Stimulated activated CD8-positive, alpha-beta memory T cell treated with anti-CD3 and anti-CD28 coated beads, Interleukin-7, amount 100 ng/mL, for 48 hours (primary cell): ENCODE measurements at places on chromosomes 1 and 21.

DNA sequence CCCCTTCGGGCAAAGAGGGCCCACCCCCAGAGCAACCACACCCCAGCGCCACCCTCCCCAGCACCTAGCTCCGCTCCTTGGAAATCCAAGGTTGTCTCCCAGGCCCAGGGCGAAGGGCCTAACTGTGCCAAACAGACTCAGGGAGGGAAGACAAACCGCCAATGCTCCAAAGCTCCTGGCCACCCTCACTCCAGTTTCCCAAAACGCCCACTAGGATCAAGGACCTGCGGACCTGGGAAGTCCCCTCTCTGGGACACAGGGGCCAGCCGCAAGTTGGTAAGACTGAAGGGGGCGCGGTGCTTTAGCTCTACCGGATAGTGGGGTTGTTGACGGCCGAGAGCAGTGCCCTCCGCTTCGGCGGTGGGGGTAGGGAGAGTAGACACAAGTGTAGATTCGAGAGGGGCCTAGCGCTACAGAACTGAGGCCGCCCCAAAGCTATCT is 581 bp downstream of the IRF6 start:
- DNase-seq: no peak

GRCh38 chr1:178869119-178869697 is 1.7 kb downstream of the ANGPTL1 start:
- DNase-seq: no peak

DNA sequence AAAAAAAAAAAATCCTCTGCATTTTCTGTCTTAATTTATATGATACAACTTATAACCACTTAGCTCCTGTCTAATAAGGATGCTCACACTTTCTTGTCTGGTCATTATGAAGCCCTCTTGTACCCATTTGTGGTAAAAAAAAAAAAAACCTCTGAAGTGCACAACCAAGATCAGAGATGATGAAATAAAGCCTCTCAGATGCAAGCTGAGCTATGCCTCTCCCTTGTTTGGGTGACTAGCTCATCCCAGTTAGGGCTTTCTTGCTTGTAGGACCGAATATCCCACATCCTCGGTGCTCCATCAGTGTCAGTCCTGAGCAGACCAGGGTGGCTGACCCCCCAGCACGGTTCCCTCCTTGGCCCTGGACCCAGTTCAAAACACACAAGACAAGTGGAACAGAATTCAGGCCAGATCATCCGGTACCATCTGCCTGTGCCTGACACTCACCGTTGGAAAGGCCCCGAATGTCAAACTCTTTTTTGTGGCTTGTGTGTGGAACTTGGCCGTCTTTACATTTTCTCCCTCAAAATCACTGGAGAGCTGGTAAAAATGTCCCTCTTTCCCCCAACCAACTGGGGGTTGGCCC is 6.3 kb upstream of the SELENON start:
- DNase-seq: no peak

- DNase-seq: no peak
Observed at GRCh38 chr21:16084776-16085364, 355.1 kb downstream of the USP25 start.

DNA sequence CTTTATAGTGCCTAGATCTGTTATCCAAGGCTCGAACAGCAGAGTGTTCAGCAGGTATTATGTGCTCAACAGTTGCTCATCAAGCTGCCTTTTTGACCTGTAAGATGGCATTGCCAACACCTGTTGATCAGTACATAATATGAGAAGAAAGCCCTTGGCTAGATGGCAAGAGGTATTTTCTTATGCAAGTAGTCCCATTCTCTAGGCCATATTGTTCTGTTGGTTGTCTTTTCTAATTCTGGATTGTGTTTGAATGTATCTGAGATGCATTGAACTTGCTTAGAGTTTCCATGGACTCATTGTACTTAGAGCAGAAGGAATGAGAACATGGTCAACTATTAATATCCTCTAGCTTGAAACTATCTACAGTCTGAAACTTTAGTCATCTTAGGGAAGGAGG is 57.4 kb downstream of the LRRC8D start:
- DNase-seq: no peak

DNA sequence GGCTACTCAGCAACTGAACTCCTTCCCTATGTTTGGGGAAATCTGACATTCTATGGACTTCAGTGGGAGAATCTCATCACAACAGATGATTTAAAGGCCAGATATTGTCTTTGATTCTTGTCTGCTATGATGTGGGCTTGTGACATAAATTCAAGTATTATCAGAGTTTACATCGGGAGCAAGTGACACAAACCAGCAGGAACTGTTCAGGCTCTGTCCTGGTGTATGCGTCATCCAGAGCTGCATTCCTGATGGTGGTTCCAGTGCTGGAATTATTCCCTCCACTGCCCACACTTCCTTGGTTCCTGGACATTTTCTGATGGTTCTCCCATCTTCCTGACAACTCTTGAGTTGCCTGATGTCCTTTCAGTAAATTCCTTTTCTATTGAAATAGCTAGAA is 10.8 kb upstream of the LSM10 start:
- no peak for DNase-seq

DNA sequence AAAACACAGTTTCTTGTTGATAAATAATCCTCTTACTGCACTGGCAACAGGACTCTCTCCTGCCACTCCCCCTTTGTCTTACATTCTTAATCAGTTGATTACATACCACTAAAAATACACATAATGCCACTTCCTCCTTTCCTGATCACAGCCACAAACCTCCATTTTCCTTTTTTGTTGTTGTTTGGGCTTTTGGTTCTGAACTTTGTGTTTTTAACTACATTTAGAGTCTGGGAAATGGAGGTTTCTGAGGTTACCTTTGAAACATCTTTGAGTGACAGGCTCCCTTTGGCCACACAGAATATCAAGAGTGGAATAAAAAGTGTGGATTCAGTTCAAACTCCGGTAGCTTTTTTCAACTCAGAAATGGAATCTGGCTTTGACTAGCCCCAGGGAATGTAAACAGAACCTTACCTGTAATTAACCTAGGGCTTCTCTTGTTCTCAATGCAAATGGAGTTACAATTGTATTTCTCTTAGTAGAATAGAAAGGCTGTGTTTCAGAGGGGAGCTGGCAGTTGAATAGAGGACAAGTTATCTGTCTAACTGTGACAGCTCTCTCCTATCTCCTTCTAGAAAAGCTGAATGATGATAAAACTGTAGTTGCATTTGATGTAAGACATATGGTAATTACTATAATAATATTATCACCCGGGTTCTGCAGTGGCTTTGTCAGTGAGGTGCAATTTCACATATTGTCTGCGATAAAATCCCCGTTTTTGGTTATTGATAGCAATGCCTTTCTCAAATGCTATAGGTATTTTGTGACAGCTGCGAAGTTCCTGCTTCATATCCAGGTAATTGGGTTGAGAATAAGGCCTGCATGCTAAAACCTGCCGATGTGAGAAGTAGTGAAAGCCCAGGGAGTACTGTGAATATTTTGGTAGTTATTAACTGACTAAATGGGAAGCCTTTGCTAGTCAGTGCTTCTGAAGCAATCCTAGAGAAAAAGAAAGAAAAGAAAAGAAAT is 66.9 kb downstream of the ST6GALNAC5 start:
- no peak for DNase-seq

GRCh38 chr21:25133939-25134338 is 473.3 kb downstream of the MRPL39 start:
- DNase-seq: no peak

DNA sequence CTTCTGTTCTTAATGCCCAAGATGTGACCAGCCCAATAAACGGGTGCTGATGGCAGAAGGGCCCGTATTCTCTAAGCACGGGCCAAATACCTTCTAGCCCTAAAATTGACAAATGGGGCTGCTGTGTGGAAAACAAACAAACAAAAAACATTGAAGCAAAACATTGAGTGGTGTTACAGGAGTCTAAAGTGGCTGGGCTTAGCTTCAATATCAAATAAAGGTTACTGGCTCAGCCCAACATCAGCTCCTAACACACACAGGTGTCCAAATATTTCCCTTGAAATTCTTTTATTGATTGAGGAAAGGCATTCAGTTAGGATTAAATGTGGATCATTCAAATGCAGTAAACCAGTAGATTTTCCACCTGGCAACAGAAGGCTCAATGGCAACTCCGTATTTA is 13.3 kb upstream of the TTF2 start:
- no peak for DNase-seq

- DNase-seq: no peak
Observed at GRCh38 chr1:16126160-16126559, 29.7 kb downstream of the EPHA2 start.

- DNase-seq: no peak
Observed at GRCh38 chr1:216632980-216633379, 90.2 kb downstream of the ESRRG start.

DNA sequence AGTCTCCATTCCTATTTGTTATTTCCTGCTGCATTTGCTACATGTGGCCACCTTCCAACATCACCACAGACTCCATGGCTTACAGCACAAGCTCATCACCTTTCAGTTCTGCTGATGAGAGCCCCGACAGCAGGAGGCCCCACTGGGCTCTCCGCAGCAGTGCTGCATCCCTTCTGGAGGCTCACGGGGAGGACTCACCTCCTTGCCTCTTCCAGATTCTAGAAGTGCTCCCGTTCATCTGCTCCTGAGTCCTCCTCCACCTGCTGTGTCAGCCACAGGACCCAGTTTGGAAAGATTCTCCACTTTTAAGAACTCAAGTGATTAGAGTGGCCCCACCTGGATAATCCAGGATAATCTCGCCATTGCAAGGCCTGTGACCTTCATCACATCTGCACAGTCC is 167.6 kb downstream of the PCBP3 start:
- no peak for DNase-seq

GRCh38 chr1:193406901-193407300 is 220.5 kb upstream of the B3GALT2 start:
- no peak for DNase-seq

GRCh38 chr1:109754738-109755137 is 9.0 kb downstream of the EPS8L3 start:
- DNase-seq: no peak

- no peak for DNase-seq
Observed at GRCh38 chr1:24551960-24552571, 3.8 kb upstream of the NCMAP start.

- no peak for DNase-seq
Observed at GRCh38 chr1:51417496-51418383, 87.4 kb upstream of the TTC39A start.

DNA sequence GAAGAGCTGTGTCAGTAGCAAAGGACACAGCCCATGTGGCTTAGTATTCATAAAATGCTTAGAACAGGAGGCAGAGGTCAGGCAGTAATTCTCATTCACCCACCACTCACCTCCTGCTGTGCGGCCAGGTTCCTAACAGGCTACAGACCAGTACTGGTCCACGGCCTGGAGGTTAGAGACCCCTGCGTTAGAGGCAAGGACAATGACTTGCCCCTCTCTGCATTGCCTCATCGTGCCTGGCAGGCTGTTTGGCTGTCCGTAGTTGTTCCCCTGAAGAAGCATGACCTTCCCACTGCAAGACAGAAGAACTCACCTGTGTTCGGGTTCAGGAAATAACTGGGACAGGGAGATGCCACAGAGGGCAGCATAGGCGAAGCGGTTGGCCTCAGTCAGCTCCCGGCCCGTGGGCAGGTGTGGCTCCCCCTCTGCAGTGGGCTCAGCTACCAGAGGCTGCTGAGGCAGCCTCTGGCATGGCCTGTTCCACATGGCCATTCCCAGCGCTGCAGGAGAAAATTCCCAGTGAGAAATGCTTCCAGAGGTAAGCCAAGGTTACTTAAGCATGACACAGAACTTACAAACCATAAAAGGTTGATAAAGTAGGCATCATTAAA is 19.3 kb downstream of the TMCO4 start:
- no peak for DNase-seq

GRCh38 chr1:243706563-243706962 is 143.5 kb downstream of the AKT3 start:
- DNase-seq: no peak

DNA sequence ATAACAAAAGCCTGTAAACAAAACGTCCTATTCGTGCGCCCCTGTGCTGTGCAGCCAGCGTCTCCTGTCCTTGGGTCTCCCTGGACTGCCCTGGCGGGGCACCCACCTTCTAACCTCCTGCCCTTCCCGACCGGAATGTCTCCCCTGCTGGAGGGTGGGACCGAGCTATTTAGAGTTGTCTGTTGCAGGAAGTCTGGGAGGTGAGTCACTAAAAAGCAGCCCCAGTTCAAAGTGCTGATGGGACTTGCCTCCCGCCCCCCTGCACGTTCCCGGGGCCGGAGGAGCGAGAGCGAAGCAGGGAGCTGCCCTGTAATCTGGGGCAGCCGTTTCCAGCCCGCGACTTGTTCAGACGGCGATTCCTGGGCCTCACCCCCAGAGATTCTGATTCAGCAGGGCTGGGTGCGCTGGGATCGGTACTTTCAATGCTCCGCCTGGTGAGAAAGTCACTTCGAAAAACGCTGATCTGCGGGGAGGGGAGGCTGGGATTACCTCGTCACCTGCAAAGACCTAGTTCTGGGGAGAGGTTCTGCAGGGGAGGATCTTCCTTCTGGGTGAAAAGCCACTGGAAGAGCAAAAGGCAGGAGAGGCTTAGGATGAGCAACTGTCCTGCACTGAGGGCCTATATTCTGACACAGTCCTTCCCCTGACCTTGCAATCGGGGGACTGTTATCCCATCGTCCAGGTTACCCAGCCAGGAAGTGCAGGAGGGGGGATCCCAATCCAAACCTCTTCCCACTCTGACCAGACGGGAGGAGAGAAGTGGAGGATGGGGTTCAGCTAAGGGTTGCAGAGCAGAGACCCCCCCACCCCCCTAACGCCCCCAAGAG is 1.2 kb upstream of the DHRS3 start:
- peak; percentile 56 for DNase-seq

DNA sequence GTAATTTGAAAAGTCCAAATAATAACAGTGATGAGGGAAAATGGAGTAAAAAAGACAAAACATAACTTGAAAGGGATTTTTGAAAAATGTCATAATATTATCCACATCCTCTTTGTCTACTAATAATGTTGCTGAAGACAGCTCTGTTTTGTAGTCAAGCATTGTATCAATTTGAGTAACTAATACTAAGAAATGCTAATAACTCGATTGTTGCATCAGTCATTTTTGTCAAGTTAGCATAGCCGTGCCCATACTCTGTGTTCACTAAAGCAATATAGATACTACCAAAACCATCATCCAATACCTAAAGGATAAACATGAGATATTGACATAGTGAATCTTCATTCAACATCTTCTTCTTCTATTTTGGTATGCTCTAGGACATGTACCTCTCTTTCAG is 17.3 kb downstream of the PDC start:
- no peak for DNase-seq

GRCh38 chr1:89553157-89553556 is 28.5 kb downstream of the LRRC8B start:
- no peak for DNase-seq

- no peak for DNase-seq
Observed at GRCh38 chr1:5526385-5526750, 465.9 kb downstream of the NPHP4 start.

GRCh38 chr1:177305040-177306018 is 134.6 kb downstream of the BRINP2 start:
- no peak for DNase-seq

DNA sequence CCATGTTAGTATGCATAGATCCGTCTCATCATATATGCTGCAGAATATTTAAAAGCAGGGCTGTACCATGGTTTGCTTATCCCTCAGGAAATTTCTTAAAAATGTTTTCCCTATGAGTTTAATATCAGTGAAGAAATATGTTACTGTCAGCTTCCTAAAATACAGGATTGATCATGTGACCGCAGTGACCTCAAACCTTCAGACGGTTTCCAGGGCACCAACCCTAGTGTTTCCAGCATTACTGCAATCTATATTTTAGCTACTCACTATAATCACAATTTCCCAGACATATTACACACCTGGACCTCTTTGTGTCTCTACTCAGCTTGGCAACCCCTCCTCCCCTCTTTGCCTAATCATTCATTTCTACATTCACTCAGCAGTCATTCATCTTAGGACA is 7.7 kb upstream of the SDHB start:
- DNase-seq: no peak
